ENCODE measurements at places on chromosomes 2 and 18. TPM values are rescaled to one million over a fixed set of nuclear protein-coding genes. Genes with fewer than 3 reads are reported as not detected.

Gene MOCOS
- total RNA-seq = 1.3 TPM

Gene HSBP1L1
- not detected for total RNA-seq

Gene CYTIP
- total RNA-seq = not detected

Gene RIT2
- total RNA-seq = not detected

Gene GALNT14
- 14.4 TPM for total RNA-seq

Gene RAMP1
- total RNA-seq = 7.6 TPM

Gene NAT8
- not detected for total RNA-seq

Gene TRABD2A
- not detected for total RNA-seq

Gene SPTBN1
- 385 TPM for total RNA-seq

Gene CAPN10
- 67.1 TPM for total RNA-seq

Gene ZNF512
- total RNA-seq = 93.1 TPM
